Fibroblast of skin of left quadriceps (primary cell): ENCODE measurements at places on chromosomes 16 and 17.

DNA sequence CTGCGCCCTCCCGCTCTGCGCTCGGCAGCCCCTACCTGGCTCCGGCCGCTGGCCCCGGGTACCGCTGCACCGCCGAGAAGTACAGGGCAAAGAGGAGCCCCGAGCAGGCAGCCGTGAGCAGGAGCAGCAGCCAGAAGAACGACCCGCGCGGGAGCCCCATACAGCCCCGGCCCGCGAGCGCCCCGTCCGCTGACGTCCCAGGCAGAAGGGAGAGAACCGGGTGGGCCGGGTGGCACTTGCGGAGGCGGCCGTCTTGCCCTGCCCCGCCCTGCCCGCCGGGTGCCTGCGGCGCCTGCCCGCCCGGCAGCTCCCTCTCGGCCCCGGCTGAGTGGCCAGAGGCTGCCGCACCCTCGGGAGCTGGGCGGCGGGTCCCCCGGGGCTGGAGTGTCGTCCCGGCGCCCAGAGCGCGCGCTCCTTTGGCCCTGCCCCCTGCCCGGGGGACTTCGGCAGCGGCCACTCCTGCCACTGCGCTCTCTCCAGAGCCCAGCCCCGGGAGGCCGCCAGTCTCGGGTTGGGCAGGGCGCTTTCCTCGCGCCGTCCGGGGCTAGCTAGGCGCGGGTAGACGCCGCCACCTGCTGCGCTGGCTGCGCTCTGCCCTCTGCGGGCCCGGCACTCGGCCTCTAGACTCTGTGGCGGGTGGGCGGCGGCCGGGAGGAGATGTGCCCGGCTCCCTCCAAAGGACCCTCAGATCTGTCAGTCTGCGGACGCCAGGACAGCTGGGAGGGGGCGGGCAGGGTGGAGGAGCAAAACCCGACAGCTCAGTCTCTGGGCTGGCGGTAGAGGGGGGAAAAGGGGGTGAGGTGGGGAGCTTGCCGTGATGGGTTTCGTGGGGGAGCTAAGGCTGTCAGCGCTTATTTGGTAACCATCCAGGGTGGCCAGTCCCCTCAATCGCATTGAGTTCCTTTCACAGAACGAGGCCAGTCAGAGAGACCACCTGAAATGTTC, at the start of gene ST6GALNAC2:
TSS of gene ST6GALNAC2 (minus strand) at position 212 of the 945 bp plus-strand sequence. CDS start at position 160, 52 bp downstream.
- DNase-seq = no peak

DNA sequence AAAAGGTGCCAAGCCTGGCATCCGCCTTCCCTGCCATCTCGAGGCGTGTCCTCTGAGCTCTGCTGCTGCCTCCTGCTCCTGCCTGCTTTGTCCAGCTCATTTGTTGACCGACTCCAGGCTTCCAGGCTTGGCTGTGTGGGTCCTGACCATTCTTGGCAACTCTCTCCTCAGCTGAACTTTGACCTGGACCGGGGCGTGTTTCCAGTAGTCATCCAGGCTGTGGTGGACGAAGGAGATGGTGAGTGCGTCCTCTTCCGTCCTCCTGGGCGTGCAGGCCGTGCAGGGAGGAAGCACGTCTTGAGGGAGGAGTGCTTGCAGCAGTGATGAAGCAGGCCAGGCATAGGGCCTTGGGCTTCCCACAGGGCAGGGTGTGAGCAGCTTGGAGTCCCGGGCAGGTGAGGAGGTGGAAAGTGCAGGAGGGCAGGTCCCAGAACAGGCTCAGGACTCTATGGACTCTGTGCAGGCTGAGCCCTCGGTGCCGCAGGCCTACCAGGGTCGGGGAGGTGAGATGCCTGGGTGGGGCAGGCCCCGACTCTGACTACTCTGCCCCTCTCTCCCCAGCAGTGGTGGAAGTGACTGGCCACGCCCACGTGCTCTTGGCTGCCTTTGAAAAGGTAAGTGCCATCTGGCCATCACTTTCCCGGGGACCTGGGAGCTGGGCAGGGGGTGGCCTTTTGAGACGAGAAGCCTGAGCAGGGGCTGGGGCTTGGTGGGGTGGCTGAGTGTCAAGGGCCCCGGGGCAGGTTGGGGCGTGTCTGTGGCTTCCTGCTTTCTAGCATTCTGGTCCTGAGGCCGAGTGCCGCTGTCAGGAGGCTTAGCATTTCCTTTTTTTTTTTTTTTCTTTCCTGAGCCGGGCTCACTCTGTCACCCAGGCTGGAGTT, 28.6 kb upstream of the NUDT16L1 start:
- no peak for DNase-seq

- peak; percentile 36 for DNase-seq
Measured at GRCh38 chr16:22240023-22240710, 34.1 kb downstream of the EEF2K start.

DNA sequence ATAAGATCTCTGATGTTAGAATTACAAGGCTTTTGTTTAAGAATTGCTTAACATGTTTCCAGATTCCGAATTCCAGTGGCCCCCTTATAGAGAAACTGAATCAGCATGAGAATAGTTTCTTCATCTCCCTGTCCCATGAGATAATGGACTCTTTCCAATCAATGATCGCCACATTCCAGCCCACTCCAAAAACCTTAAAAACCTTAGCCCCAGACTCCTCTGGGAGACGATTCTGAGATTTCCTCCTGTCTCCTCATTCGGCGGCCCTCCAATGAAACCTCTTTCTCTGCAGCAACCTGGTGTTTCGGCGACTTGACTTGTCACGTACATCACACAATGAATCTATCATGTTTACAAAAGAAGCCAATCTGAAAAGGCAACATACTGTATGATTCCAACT, 197.1 kb upstream of the PSMD7 start:
- no peak for DNase-seq

DNA sequence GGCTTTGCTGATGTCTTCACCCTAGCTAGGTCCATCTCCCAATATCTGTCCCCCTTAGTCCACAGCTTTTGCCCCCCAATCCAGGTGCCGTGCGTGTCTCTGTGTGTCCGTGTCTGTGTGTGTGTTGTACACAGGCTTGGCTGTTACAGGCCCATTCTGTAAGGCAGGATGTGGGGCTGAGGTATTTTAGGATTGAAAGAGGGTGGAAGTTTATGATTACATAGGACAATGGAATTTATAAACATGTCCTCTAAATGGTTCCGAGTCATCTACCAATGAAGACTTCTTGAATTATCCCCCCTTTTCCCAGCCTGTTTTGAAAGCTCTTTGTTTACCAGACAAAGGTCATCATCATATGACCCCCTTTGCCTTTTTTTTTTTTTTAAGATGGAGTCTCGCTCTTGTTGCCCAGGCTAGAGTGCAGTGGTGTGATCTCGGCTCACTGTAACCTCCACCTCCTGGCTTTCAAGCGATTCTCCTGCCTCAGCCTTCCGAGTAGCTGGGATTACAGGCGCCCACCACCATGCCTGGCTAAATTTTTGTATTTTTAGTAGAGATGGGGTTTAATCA, 21.9 kb downstream of the ACE start:
- peak; percentile 60 for DNase-seq

DNA sequence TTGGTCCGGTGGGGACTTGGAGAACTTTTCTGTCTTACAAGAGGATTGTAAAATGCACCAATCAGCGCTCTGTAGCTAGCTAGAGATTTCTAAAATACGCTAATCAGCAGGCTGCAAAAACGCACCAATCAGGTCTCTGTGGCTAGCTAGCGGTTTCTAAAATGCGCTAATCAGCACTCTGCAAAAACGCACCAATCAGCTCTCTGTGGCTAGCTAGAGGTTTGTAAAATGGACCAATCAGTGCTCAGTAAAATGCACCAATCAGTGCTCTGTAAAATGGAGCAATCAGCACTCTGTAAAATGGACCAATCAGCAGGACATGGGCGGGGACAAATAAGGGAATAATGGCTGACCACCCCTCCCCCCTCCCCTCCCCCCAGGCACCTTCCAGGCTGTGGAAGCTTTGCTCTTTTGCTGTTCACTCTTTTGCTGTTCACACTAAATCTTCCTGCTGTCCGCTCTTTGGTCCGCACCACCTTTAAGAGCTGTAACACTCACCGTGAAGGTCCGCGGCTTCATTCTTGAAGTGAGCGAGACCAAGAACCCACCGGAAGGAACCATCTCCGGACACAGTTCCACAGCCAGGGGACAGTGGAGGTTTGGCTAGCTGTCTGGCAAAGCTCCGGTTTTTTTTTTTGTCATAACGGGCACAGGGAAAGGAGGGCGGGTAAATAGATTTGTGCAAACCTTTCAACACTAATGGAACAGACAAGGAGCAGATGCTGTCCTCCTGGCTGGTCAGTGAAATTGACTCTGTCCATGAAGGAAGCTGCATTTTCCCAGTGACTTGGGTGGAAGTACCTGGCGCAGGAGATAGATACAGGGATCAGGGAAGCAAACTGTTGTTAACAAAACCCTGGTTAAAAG, 8.3 kb downstream of the PITPNC1 start:
- DNase-seq = no peak

DNA sequence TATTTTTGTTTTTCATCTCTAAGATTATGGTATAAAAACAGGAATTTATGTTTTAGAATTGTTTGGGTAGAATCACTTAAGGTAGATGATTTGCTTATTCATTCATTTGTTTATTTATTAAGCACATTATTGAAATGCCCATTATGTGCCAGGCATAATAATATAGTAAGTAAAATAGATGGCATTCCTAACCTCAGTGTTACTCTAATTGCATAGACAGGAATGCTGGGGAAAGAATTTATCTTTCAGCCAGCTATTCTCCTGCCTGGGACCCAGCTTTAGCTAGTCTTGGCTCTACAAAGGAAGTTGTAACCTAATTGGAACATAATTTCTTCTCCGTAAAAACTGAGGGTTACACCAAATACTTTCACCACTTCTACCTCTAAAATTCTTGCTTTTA, 44.6 kb downstream of the NFAT5 start:
- no peak for DNase-seq
